CD4-positive, alpha-beta T cell treated with Interleukin-4 for 1 hour (primary cell): ENCODE measurements at places on chromosomes 6 and 20.

DNA sequence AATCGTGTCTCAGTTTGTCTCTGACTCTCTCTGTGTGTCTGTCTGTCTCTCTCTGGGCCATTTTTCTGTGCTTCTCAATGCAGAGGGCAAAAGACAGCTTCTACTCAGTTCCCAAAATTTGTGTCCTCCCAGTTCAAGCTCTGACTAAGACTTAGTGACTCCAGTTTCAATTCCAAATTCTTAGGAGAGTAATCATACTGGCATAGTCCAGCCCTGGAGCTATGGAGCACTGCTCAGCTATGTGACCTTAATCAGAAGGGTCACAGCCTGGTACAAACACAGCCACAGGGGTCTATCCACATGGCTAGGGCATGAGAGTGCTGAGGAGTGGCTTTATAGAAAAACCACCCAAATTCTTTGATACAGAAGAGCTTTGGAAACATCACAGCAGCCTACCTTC, 91.9 kb downstream of the FOXF2 start:
- DNase-seq: no peak

DNA sequence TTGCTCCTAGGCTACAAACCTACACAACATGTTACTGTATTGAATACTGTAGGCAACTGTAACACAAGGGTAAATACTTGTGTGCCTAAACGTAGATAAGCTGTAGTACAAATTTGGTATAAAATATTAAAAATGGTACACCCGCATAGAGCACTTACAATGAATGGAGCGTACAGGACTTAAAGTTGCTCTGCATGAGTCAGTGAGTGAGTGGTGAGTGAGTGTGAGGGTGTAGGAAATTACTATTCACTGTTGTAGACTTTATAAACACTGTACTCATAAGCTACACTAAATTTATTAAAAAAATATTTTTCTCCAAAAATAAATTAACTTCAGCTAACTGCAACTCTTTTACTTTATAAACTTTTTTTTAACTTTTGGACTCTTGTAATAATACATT, 391.6 kb downstream of the ADGRB3 start:
- no peak for DNase-seq

GRCh38 chr6:111486921-111487320, 3.9 kb upstream of the REV3L start:
- peak; percentile 11 for DNase-seq

DNA sequence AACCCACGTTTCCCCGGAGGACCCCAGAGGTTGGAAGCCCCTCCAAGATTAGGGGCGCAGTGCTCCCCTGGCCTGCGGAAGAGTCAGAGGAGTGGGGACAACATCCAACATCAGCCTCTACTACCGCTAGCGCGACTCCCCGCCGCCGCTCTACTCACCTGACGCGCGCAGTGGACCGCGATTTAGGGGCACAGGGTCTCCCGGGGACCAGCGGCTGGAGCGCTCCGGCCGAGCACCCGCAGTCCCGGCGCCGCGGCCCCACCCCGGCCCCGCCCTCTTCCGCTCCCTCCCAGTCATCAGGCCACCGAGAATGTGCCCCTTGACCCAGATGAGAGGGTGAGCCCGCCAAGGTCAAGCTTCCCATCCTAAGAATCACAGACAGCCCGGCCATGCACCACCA, at the start of gene ZFP57:
Gene ZFP57 (minus strand): TSS at position 249 of the 400 bp plus-strand sequence. CDS start 4,149 bp downstream, outside the sequence.
- no peak for DNase-seq

- no peak for DNase-seq
Measured at GRCh38 chr6:134753001-134753400, 196.9 kb downstream of the ALDH8A1 start.

GRCh38 chr6:162385980-162386379, 341.6 kb downstream of the PRKN start:
- no peak for DNase-seq

GRCh38 chr6:3337521-3338350, 79.0 kb downstream of the PSMG4 start:
- no peak for DNase-seq

DNA sequence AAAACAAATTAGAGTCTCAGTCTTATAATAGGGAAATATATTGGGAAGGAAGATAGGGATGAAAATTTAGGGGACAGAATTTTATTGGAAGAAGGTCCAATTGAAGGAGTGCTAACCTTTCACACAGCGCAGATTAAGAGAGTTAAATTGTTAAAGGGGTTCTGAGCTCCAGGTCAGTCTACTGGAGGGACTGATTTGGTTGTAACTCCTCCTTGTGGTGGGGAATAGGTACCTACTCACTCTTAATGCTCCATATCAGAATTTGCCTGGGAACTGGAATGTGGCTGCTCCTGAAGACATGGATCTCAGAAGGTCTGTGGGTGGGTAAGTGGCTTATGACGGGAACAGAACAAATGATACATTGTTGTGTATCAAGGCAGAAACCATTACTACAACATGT, 143.5 kb downstream of the FLRT3 start:
- DNase-seq: no peak

- DNase-seq: no peak
Measured at GRCh38 chr6:67265996-67266921, 1368.8 kb upstream of the ADGRB3 start.
